Hepatocyte (in vitro differentiated cells): ENCODE measurements at places on chromosomes 6 and 20. TPM values are rescaled to one million over a fixed set of nuclear protein-coding genes. Genes with fewer than 3 reads are reported as not detected.

- H3K36me3 ChIP-seq = no peaks in the 10 kb centered on the region
- peaks cover 27% of the 10 kb centered on the region for H3K4me1 ChIP-seq
- no peak overlapping the region for H3K4me3 ChIP-seq
- H3K27ac ChIP-seq = no peak overlapping the region
- no peak for DNase-seq
These were observed 6.7 kb upstream of the PNRC1 start for GRCh38 chr6:89073840-89074239.

DNA sequence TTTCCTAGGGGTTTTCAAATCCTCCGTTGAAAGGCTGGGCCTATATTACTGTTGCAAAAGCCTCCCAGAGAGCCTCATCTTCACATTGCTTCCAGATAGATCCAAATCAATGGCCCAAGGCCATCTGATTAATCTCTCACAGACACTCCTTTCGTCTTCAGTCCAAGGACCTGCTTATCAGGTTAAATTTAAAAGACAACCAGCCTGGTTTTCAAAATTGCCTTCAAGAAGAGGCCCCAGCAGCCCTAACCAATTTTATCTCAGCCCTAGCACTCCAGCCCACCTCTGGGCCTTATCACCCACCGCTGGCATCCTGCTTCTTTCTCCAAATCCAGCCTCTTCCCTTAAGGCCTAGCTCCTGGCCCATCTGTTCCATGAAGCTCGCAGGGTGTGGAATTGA lies 15.5 kb upstream of the CCND3 start:
- no peak overlapping the region for H3K4me3 ChIP-seq
- DNase-seq = no peak
- H3K27ac ChIP-seq = no peak overlapping the region
- no peaks in the 10 kb centered on the region for H3K27me3 ChIP-seq

GRCh38 chr6:44512868-44513741 lies 125.6 kb downstream of the CDC5L start:
- no peak overlapping the region for H3K27ac ChIP-seq
- no peak overlapping the region for H3K4me3 ChIP-seq
- no peak for DNase-seq
- no peaks in the 10 kb centered on the region for H3K36me3 ChIP-seq

DNA sequence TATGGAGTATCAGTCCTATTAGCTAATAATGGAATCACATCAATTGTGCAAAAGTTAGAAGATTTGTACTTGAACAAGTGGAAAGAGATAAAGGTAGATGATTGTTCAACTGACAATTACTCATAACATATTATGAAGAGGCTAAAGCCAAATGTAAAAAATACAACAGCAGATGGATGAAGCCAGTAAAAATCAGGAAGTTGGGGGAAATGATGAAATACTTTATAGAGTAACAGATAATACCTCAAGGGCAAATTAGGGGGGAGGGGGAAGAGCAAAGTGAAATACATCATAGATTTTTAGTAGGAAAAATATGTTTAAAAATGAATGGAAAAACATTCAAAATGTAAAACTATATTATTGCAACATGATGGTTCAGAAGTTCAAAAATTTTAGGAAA lies 114.0 kb downstream of the PDSS2 start:
- H3K27ac ChIP-seq = no peak overlapping the region
- no peak overlapping the region for H3K4me3 ChIP-seq
- H3K36me3 ChIP-seq = no peaks in the 10 kb centered on the region
- no peaks in the 10 kb centered on the region for H3K4me1 ChIP-seq

Gene NKX2-2
- 0.33 TPM in 1 of 2 replicates, not detected in the other for total RNA-seq

Gene DIDO1
- 31.5 and 31.6 TPM in 2 replicates for total RNA-seq
